Stimulated activated CD8-positive, alpha-beta memory T cell treated with anti-CD3 and anti-CD28 coated beads, Interleukin-7, amount 100 ng/mL, for 48 hours (primary cell): ENCODE measurements at places on chromosomes 16 and 17.

GRCh38 chr17:58083491-58084316, 485 bp downstream of the DYNLL2 start:
- DNase-seq: peak; percentile 39

DNA sequence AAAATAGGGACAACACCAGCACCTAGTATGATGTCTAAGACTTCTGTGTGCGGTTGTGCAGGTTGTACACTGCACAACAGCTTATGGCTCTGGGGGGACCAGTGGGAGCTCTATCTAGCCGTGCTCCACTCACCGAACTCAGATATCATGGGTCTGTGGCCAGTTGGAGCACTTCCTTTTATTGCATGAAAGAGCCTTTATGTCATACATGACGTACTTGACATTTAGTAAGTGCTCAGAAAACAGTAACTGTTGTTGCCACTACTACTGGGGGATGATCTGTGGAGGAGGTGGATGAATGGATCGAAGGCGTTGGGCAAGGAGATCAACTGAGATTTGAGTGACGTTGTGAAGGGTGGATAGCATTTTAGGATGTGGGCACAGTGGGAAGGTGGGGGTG, 368.8 kb downstream of the SNX29 start:
- no peak for DNase-seq

GRCh38 chr16:30040221-30040620, 9.2 kb upstream of the TLCD3B start:
- DNase-seq: no peak

DNA sequence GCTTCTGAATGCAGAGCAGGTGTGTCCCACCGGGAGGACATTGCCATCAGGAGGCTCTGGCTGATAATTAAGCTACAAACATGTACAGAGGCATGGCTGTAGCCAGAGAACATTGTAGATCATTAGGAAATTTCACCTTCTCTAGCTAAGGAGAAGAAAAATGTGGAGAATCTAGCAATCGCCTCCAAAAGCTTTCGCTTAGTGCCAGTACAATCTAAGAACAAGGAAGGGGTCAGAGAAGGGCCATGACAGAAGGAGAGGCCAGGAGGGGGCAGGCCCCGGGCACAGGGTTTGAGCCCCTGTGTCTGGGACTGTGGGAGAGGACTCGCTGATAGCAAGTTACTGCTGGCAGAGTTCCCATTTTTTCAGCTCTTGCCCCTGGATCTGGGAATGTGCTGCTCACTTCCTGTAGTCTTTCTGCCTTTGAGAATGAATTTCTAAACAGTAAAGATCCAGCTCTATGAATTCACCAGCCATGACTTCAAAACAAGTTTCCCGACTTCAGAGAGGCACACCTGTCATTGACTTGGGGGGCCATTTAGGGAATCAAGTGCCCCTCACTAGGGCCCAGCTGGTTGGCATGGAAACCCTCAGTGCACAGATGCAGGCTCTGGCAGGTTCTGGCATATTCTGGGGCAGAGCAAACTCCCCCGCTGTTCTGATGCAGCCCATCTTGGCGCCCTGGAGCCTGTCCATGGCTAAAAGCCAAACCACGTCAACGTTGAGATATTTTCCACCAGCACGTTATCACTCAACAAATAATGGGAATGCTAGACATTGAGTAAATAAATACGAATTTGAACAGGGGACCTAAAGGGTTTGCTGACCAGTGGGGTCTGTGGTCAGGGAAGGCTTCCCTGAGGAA, 59.5 kb upstream of the CACNG4 start:
- DNase-seq: no peak

- DNase-seq: no peak
Measured at GRCh38 chr16:30867747-30868146, 26.1 kb downstream of the BCL7C start.

DNA sequence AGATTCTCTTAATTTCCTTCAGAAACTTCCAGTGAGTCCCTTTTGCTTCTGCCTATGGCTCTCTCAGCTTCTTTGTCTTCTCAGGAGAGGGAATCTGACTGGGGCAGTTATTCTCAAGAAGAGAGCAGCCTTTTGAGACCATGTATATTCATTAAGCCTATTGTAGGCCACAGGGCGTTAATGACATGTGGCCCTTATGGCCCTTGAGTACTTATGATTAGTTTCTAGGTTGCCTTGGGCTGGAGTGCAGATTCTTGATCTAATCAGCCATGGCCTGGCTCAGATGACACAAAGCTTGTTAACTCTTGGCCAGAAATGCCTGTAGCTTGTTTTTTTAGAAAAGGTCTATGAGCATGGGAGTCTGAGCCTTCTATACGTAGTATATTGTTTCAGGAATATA, 17.4 kb downstream of the MFSD11 start:
- DNase-seq: no peak

GRCh38 chr16:56349086-56349415, 76.3 kb downstream of the AMFR start:
- DNase-seq: no peak

- no peak for DNase-seq
Measured at GRCh38 chr16:65394281-65394680, 272.4 kb upstream of the CDH11 start.

DNA sequence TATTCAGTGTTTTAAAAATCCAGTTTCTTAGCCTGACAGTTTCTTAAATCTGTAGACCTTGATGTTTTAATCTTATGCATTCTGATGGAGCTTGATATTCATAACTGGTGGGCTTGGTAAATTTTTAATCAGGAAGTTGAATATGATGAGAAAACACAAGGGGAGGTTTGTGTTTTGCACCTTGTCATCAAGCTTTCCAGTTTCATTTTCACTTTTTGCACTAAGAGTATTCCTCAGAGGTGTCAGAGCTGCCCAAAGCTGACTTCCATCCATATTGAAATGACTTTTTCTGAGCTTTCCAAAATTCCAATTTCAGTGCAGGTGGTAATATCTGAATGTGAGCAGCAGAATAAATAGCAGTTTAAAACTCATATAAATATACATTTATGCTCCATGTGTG, 555.0 kb upstream of the RBFOX1 start:
- no peak for DNase-seq

DNA sequence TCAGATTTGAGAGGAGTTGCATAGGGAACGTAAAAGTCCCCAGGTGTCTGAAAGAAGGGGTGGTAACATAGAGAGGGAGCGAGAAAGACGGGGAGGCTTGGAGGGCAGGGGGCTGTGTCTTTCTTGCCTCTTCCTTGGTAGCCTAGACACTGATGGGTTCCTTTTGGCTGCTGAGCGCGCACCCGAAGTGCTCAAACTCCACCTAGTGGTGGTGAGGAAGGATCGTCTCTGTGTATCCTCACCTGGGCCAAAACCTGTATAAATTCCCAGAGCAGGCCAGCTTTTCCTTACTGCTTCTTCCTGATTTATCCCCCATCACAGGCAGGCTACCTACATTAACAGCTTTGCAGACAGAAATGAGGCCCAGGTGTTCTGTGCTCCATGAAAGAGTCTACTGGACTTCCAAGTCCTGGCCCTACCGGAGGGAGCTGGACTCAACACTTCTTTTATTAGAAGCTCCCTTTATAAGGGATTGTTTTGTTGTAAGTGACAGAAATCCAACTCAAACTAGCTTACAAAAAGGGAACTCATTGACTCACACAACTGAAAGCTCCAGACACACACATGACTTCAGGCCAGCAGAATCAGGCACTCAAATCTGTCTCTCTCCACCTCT, 5.5 kb upstream of the SLC25A35 start:
- peak; percentile 17 for DNase-seq

GRCh38 chr17:20779521-20779920, 200.0 kb downstream of the CDRT15L2 start:
- no peak for DNase-seq

DNA sequence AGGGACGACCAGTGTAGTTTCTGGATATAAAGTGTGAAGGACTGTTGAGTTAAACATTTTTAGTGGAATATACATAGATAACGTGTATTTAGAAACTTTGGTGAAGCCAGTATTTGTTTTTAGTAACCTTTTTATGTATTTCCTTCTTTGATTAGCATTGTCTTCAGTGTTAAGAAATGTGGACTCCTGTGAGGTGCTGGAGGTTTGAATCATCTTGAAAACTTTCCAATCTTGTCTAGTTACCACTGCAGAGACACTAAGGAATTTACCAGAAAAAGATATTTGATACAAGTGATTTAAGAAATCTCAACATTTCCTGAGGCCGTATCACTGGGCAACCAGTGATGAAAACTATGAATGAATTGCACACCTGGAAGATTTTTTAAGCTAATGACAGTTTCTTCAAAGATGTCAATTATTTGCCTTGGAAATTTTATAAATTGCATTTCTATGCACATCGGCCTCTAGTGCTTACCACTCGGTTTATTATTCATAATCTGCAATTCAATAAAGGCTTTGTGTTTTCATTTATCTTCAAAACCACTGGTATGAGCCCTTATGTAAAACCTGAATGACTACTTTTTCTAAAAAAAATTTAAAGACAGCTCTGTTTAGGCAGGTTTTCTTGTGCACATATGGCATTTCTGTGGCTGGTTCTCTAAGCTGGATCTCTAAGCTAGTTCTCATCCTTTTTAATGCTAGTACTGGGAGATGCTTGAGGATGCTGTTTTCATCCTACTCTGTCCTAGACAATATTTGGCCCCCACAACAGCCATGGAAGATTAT, 31.4 kb upstream of the ADCY7 start:
- no peak for DNase-seq

GRCh38 chr16:69315486-69316311, 4.5 kb downstream of the VPS4A start:
- DNase-seq: no peak

GRCh38 chr17:62090021-62090824, 25.1 kb upstream of the MED13 start:
- DNase-seq: no peak

DNA sequence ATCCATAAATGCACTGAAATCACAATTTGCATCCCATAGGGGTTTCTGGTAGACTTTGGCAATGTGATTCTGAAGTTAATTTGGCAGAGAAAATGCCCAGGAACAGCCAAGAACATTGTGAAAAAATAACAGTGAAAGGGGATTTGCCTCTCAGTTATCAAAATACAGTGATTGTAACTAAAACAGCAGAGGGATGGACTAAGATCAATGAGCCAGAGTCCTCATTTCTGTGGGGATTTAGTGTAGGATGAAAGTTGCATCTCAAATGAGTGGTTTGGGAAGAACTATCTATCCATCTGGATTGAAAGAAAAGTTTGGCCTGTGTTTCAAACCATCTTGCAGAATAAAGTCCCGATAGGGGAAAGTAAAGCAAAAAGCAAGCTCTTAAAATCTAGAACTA, 28.1 kb downstream of the MYBBP1A start:
- no peak for DNase-seq

- no peak for DNase-seq
Measured at GRCh38 chr17:46163316-46163715, 29.9 kb downstream of the KANSL1 start.

DNA sequence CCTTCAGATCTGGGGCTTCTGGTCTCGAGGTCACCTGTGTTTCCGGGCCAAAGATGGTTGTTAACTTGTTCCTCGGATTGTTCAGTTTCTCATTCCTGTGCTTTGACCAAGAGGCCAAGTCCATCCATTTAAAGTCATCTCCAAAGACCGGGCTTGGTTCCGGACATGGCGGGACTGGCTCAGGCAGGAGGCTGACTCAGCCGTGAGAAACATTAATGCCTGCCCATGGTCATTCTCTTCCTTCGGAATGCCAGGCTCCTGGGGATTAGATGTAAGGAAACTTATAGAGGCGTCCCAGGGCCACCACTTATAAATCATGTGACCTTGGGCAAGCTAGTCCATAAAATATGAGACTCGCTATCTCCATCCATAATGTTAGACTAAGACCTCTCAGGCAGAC, 13.6 kb upstream of the NKD1 start:
- no peak for DNase-seq

DNA sequence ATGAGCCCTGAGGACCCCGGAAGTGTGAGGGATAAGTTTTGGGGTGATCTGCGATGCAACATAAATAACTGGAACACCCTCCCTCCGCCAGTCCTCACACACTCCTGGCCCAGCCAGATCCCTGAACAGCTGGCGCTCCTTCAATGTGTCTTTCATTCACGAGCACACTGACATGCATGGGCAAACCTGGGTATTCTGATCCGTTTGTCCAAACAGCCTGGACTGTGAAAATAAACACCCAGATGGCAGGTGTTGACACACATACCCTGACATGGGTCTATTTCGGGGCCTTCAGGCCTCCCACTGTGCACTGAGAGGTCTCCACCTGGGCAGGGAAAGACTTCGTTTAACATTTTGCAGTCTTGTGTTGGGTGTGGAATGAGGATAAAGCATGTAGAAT, 3.0 kb upstream of the CPNE2 start:
- DNase-seq: no peak

- DNase-seq: peak; percentile 94
Measured at GRCh38 chr16:57244767-57245471, at the start of gene ARL2BP. TSS of gene ARL2BP (plus strand) at chr16:57245259. CDS start at chr16:57245368, 109 bp downstream.

- DNase-seq: no peak
Measured at GRCh38 chr17:17786998-17787397, 49.8 kb downstream of the SREBF1 start.

- no peak for DNase-seq
Measured at GRCh38 chr16:85667841-85668413, 20.8 kb downstream of the GINS2 start.

- DNase-seq: no peak
Measured at GRCh38 chr16:78679546-78679945, 580.1 kb downstream of the WWOX start.

DNA sequence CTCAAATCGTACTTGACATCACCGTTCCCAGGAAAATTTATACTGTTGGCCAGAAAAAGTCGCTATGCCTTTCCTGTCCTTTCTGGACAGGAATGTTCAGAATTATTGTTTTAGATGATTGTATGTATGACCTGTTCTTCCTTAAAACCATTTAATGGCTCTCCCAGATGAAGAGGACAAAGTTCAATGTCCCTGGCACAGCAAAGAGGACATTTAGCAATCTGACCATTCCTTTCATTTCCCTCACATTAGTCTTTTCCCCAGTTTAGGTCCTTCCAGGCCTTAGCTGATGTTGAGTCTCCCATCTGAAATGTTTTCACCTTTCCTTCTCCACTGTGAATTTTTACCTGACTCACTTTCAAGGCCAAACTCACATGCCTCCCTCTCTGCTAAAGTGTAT, 938.9 kb downstream of the CDH11 start:
- no peak for DNase-seq

- DNase-seq: no peak
Measured at GRCh38 chr17:70024253-70024652, 50.8 kb upstream of the KCNJ16 start.

- DNase-seq: peak; percentile 68
Measured at GRCh38 chr17:31524926-31525800, 133.7 kb downstream of the RAB11FIP4 start.

GRCh38 chr17:41532947-41533570, 5.0 kb upstream of the KRT19 start:
- no peak for DNase-seq

- no peak for DNase-seq
Measured at GRCh38 chr17:17661834-17662385, 19.3 kb upstream of the RAI1 start.

DNA sequence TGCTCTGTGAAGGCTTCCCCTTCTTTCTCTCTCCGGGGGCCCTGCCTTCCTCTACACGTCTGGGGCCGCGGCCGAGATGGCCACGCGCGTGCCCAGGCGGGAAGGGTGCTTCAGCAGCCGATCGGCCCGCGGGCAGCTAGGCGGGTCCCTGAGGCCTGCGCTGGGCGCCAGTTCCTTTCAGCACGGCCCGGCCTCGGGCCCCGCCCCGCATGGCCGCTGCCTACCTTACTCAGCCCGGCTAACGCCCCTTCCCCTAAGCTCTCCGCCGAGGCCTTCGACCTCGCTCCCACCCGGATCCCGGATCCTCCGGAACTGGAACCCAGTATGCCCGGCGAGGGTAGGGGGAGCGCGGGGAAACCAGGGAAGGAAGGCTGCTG, 335 bp downstream of the TMEM11 start:
- DNase-seq: no peak

GRCh38 chr17:80827646-80828643, 163.7 kb upstream of the CHMP6 start:
- DNase-seq: no peak

- no peak for DNase-seq
Measured at GRCh38 chr16:28981517-28981916, 3.3 kb upstream of the LAT start.
